ENCODE measurements at places on chromosomes 1 and 21.

GRCh38 chr1:210328032-210328745, 513 bp upstream of the HHAT start:
- no peak for DNase-seq

DNA sequence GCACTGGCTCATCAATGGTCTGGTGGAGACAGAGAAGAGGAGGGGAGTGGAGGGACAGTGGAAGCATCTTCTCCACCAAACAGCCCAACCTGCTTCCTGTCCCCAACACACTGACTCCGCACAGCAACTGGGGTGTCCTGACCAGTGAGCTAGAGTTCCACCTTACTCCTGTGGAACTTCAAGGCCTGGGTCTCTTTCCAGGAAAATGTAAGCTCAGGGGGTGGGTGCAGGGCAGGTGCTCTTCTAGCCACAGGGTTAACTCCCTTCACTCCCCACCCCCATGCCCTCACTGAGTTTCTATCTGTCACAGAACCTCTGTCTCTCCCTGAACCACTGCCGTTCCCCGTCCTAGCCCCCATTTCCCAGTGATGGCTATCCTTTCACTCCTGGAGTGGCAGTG, 876 bp downstream of the MOB3C start:
- no peak for DNase-seq

GRCh38 chr1:6523566-6523965, 30.7 kb downstream of the NOL9 start:
- no peak for DNase-seq

GRCh38 chr1:119009312-119009655, 21.1 kb upstream of the TBX15 start:
- no peak for DNase-seq

DNA sequence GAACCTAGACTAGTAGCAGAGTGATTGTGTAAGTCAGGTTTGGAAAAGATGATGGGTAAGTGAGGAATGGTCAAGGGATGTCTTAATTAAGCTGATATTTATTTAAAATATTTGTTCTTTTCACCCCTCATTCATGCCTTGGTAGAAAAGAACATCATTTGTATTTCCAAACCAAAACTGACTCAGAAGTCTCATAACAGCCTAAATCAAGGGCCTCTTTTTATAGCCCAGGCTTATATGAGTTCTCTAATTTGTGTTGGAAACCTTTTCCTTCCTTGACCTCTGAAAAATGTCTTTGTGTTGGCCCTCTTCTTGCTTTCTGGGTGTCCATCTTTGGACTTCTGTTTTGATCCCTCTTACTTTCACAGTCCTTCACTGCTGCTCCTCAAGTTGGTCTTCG, 1428.2 kb downstream of the MRPL39 start:
- DNase-seq = no peak

DNA sequence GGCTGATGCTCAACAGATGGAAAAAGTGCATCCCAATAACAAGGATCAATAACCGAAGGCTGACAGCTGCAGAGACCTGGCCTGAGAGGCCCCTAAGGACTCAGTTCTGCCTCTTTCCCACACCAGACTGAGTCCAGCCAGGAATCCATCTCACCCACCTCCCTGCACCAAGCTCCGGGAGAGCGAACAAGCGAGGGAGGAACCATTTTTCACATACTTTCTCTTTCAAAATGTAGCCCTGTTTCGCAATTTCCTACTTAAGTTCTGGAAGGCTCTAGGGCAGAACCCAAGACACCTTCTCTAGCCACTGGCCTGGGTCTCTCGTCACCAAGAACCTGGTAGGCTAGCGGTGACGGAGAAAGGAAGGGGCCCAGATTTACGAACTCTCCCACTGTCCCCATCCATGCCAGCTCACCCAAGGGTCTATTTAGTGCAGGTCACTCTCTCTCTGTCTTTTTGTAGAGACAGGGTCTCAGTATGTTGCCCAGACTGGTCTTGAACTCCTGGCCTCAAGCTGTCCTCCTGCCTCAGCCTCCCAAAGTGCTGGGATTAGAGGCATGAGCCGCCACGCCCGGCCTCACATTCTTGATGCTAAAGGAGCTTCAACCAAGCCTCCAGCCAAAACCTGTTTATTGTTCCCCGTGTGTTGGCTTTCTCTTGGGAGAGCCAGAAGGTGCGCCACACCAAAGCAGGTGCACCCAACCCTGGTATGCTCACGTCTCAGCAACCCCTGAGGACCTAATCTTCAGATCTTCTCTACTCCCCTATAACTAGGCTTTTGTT, 10.9 kb upstream of the GNL2 start:
- DNase-seq = no peak

DNA sequence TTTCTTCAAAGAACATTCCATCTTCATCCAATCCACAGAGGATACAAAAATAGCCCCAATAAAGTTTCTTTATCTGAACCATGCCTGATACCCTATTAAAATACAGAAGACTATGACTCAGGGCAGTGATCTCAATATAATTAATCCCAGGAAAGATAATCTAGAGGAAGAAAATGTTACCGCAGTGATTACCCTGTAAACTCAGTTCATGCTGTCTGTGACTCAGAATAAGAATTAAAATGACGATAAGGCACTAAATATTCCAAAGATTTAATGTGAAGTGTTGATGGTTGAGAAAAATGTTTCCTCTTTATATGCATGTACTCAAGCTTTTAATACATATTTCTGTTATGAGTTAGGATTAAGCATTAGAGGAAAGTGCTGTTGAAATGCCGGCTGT, 88.6 kb upstream of the LYPLAL1 start:
- no peak for DNase-seq

- DNase-seq = no peak
These were observed 158.0 kb upstream of the CD34 start for GRCh38 chr1:208068908-208069307.

GRCh38 chr1:246629976-246630375, 63.7 kb downstream of the CNST start:
- no peak for DNase-seq

DNA sequence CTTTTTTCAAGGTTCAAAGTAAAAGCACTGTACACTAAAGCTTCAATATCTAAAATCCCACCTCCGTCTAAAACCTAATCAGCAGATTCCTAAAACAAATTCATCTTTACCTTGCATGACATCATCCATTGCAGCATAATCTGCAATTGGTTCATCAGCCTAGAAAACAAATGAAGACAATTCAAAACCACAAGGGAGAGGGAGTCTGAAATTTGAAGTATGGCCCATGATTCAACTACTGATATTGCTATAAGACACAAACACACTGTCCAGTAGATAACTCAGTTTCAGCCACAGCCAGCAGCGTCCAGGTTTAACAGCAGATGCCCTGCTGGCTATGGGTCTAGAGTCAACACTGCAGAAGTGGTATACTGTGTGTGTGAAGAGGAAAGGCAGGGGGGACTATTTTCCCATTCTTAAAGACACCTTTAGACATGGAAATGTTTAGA, 17.9 kb upstream of the RAP1GAP start:
- DNase-seq = no peak
